ENCODE measurements at places on chromosomes 12 and 14.

DNA sequence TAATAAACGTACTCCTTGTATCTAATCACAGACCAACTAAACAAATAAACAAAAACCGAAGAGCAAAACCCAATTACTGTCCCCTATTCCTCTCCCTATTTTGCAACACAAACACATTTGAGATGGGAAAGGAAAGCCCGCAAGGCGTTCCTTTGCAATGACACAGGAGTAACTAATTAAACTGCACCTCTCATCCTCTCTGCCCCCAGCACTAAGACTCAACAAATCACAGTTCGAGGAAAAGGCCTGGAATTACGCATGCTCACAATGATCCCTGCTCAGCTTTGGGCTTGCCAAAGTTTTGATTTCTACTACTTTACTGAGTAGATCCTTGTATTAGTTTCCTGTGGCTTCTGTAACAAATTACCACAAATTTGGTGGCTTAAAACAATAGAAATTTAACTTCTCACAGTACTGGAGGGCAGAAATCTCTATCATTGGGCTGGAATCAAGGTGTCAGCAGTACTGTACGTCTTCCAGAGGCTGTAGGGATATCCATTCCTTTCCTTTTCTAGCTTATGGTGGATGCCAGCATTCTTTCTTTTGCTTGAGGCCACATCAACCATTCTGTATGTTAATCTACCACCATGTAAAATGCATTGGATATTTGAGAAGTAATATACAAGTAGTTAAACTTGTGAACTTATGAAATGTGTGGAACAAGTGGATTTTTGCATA lies 123.0 kb downstream of the NAV3 start:
- DNase-seq: no peak

GRCh38 chr12:88309546-88309945 lies 167.4 kb downstream of the TMTC3 start:
- no peak for DNase-seq

DNA sequence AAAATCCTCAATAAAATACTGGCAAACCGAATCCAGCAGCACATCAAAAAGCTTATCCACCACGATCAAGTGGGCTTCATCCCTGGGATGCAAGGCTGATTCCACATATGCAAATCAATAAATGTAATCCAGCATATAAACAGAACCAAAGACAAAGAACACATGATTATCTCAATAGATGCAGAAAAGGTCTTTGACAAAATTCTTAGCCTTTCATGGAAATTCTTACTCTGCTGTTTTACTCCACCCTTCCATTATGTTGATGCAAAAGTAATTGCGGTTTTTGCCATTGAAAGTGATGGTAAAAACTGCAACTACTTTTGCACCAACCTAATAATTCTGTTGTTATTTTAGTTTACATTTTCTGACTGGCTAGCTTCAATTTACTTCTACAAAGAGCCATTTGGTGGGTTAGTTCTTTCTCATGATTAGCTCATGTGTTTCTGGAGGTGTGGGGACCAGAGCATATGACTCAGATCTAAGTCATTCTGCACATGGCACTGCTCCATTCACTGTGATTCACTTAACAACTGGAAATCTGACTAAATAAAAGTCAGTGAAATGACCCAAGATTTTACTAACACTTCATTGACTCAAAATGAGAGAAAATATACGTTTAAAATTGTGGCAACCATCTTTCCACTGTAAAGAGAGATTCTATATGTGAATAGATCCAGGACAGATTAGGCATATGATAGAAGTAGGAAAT lies 99.9 kb downstream of the TMTC3 start:
- DNase-seq: no peak

GRCh38 chr14:92646952-92647796 lies 101.3 kb downstream of the LGMN start:
- DNase-seq: no peak

GRCh38 chr12:30201301-30202160 lies 417.8 kb upstream of the TMTC1 start:
- DNase-seq: no peak

DNA sequence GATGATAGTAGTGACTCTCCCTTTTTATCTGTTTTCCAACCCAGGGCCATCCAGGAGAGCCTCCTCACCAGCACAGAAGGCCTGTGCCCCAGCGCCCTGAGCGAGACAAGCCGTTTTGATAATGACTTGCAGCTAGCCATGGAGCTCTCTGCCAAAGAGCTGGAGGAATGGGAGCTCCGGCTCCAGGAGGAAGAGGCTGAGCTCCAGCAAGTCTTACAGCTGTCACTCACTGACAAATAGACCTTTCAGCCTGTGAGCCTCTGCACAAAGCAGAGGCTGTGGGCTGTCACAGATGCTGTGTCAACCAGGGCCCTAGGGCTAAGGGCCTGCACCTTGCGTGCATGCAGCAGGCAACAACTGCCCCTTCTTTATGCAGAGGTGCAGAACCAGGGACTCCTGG lies 11.0 kb downstream of the C12orf76 start:
- DNase-seq: no peak

DNA sequence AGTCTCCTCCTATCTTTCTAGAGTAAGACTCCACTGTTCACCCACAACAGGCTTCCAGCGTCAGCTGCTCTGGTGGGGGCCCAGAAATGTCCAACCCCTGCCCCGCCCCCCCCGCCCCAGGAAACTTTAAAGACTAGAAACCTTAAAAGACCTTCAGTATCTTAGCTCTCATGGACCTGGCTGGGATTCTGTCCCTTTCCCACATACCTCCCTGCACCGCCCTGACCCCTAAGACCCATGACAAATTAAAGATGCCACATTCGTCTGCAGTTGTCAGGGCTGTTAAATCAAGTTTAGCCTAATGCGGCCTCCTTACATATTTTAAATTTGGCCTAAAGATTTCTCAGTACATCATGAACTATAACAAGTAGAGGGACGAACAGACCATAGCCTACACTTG lies 10.0 kb upstream of the SERPINA10 start:
- DNase-seq: no peak

DNA sequence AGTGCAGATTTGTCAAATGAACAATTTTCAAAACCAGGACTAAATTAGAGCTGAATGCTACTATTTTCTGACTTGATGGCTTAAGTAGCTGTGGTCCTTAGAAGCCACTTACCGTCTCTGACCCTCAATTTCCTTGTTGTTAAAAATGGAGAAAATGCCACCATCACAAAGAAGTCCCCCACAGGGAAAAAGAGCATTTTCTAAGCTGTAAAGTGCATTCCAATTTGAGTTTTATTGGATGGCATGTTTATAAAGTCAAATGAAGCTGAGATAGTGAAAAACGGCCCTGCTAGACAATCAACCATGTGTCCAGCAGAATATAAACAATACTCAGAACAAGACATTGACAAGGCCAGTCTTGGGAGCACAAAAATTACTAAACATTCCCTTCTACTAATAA lies 53.6 kb downstream of the GOLGA5 start:
- DNase-seq: no peak

GRCh38 chr14:96940009-96940408 lies 142.8 kb downstream of the VRK1 start:
- no peak for DNase-seq

GRCh38 chr14:91573528-91573893 lies 63.4 kb upstream of the PPP4R3A start:
- DNase-seq: no peak

GRCh38 chr12:119614705-119615104 lies 21.1 kb downstream of the TMEM233 start:
- DNase-seq: no peak

DNA sequence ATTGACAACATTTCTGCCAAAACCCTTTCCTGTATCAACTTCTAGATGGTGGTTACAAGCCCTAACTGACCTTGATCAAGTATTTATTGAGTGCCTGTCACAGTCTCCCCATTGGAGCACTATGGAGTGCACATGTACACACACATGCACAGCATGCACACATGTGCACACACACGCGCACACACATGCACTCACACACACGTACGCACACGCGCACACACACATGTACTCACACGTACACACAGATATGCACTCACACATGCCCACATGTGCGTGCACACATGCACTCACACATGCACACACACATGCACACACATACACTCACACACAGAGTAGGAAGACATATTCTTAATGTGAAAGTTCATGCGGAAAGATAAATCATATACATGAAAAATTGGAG lies 43.7 kb downstream of the MYRFL start:
- no peak for DNase-seq

DNA sequence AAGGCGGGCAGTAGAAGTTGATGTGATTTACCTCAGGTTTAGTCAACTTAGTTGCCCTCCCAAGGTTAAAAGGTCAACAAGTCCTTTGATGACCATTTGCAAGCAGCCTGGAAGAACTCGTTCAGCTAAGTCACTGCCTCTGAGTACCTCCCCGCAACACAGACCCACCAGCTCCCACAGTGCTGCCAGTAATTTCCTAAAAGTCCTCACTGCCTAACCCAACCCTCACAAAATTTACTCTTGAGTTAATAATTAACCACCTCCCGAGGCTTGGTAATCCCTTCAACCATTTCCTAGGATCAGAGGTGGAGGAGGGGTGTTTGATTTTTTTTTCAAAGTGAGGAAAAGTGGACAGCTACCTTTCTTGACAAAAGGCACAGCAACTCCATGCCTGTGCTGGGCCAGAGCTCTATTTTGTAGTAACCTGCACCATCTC lies 55.8 kb downstream of the MAP3K9 start:
- no peak for DNase-seq

GRCh38 chr12:54420766-54421144 lies 1.7 kb upstream of the ITGA5 start:
- DNase-seq: no peak

GRCh38 chr12:2823483-2823882 lies 11.0 kb downstream of the ITFG2 start:
- no peak for DNase-seq

GRCh38 chr12:129372348-129372747 lies 519.1 kb downstream of the GLT1D1 start:
- no peak for DNase-seq

GRCh38 chr14:47988175-47988574 lies 312.8 kb upstream of the MDGA2 start:
- no peak for DNase-seq

DNA sequence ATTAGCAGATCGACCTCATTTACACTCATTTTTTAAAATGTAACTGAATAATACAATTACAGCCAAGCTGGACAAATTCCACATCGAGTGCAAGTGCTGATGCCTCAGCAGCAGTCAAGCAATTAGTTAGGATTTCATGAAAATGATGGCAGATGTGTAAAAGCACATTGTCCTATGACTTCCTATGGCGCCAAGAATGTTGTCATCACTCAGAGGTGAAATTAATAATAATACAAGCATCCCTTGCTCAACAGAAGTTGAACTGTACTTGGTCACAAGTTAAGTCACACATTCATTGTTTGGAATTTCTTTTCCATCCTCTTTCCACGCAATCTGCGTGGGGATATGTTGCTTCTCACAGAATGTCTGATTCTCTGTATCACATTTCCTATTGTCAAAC lies 117.3 kb downstream of the GTF2A1 start:
- DNase-seq: no peak

GRCh38 chr14:100287202-100287997 lies 18.8 kb downstream of the SLC25A29 start:
- DNase-seq: no peak

DNA sequence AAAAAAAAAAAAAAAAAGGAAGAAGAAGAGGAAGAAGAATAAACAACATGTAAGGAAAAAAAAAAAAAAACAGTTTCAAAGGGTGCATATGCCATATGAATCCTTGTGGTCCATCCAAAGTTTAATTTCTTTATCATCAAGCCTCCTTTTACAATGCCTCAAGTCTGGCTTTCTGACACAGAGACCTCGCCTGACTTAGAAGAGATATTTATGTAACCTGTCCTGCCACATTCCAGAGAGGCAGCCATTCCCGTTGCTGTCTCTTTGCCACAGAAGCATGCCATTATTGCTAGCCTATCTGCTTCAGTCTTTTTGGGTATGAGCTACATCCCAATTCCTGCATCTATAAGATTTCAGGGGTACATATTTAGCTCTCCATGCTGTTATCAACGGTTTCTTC lies 596.7 kb upstream of the ATP2B1 start:
- no peak for DNase-seq

DNA sequence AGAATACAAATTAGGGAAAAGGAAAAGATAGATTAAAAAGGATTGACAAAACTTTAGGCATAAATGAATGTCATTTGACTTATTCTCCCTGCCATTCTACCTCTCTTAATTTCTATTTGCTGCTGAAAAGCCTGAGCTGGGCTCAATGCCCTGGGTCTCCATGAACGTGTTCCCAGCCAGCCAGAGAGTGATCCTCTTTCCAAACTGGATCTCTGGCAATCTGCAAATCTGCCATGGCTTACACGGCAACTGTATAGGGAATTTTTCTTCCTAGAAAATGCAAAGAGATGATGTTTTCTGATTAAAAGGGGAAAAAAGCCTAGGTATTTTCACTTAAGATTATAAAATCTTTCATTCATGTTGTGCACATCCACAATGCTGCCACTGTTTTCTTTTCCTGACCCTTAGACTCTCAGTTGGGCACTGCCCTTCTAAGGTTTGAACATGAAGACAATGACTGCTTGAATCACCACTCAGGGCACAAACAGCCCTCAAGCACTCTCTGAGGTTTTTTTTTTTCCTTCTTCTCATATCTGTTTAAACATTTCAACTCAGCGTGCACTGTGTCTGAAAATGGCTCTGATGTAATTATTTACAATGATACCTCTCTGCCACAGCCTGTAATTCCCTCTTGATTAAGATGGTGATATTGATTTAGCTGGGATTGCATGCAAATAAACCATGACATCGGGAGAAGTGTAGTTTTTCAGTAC lies 60.3 kb downstream of the DACT1 start:
- DNase-seq: no peak

Measured in stimulated activated CD8-positive, alpha-beta memory T cell treated with anti-CD3 and anti-CD28 coated beads, Interleukin-2, amount 100 ng/mL, for 48 hours (primary cell).